M059J (cell line): ENCODE measurements at places on chromosomes 16 and 17.

- no peak for DNase-seq
Observed at GRCh38 chr17:8470447-8471047, 34.9 kb downstream of the NDEL1 start.

DNA sequence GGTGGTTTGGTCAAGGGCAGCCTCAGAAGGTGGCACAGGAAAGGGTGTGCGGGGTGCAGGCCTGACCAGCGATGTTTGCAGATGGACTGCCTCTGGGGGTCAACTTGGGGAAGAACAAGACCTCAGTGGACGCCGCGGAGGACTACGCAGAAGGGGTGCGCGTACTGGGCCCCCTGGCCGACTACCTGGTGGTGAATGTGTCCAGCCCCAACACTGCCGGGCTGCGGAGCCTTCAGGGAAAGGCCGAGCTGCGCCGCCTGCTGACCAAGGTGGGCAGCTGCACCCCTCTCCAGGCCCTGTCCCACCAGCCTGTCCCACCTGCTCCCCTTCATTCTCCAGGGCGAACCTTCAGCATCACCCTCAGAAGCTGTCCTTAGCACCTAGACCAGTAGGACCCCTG is 12.5 kb downstream of the DHODH start:
- DNase-seq: no peak

GRCh38 chr17:50906443-50906842 is 40.3 kb upstream of the TOB1 start:
- no peak for DNase-seq

- DNase-seq: no peak
Observed at GRCh38 chr16:20873331-20873730, 26.8 kb downstream of the DCUN1D3 start.

DNA sequence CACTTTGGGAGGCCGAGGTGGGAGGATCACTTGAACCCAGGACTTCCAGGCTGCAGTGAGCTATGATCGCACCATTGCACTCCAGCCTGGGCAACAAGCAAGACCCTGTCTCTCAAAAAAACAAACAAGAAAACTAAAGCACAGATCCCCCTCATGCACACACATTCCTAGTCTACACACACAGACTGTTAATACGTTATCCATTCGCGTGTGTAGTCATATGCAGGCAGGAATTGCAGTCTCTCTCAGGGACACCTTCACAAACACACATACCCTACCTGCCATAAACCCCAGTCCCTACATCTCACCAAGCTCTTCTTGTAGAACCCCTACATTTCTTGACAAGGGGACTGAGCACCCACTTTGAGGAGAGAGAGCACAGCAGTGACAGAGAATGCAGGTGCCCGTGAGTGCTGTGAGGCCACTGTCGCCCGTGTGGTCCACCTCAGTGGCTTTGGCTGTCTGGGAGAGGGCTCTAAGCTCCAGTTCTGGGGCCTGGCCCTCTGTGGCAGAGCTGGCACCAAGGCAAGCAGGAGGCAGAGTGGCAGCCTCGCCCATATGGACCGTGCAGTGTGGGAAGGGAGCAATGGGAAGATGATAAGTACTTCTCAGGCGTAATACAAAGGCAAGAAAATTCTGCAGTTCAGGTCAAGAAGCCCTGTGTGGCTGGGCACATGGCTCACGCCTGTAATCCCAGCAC is 59.0 kb upstream of the RPH3AL start:
- no peak for DNase-seq

GRCh38 chr16:69485361-69485760 is 60.9 kb downstream of the CYB5B start:
- DNase-seq: no peak

DNA sequence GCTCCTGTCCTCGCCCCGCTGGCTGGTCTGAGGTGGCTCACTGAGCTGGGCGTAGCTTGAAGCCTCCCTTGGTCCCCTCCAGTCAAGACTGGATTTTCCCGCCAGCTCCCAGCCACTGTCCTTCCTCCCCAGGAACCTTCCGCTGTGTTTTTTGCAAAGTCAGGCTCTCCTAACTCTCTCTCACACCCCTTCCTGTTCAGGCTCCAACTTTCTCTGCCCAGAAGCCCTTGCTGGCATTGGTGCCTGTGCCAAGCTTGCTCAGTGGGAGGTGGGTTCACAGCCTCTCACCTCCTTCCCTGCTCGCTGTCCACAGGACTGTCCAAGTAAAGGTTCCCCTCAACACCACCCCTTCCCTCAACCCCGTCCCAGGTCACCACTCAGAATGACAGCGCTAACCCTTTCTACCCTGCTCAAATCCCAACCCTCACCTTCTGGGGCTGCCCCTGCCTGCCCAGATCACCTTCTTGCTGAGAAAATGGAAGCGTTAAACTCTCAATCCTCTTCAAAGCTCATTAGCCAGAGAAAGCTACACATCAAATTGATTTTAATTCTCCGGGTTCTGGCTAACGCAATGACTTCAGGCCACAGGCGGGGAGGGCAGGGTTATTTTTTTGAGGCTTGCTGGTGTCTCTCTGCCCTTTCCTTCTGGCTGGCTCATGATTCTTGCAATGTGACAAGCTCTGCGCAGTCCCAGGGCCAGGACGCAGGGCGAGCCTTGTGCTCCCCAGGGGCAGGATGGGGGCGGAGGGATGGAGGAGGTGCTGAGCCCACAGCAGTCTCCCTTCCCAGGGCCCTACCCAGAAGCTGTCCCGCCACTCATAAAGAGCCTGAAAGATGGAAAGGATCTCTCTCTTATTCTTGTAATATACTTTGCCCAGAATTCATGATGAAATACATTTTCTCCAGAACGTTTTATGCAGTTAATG is 357.2 kb upstream of the TNRC6C start:
- no peak for DNase-seq

GRCh38 chr17:76458580-76459490 is 5.9 kb upstream of the UBE2O start:
- DNase-seq: peak; percentile 67

- no peak for DNase-seq
Observed at GRCh38 chr16:7555459-7555858, 222.8 kb downstream of the RBFOX1 start.

DNA sequence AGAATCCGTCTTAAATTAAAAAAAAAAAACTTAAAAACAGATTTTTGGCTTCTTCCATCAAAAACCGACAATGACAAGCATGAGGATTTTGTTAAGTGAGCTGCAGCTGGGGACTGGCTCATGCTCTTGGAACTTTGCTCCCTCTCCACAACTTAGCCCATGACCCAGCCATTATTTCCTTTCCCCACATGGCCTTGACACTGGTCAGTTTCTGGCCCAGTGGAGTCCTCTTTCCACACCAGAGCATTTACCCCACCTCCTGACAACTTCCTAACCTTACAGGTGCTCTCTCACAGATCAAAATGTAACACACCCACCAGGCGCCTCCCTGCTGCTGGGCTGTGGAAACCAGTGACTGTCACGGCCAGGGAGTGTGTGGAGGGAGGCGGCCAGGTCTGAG is 62.7 kb upstream of the ZNF267 start:
- DNase-seq: no peak

- no peak for DNase-seq
Observed at GRCh38 chr17:81550830-81551457, 1.2 kb downstream of the FAAP100 start.

DNA sequence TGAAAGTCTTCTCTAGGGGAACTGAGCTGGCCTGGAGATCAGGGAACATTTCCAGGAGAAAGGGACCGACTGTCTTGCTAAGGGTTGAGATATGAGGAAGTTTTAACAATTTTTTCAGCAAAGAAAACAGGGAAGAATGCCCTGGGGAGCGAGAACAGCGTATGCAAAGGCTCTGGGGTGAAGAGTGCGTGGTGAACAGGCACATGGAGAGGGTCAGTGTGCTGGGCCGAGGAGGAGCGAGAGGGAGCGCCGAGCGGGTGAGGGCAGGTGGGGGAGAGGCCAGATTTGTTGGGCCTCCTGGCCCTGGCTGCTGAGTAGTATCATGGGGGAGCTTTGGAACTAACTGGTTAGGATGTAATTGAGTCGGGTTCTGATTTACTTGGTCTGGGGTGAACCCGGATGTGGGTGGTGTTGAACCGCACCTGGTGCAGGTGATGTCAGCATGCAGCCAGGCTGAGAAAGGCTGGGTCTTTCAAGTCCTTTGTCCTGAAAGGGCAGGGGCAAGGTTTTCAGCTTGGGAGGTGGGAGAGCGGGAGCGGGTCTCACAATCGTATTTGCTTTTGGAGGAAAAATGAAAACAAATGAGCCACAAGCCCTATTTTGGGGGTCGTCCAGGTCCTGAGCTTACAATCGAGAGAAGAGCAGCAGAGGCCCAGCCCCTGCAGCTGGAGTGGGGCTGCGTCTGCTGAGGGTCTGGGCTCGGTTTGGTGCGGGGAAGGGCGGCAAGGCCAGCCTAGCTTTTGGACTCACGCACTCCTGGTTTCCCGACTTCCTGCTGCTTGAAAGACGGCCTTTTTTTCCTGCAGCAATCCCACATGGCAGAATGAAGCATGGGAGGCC is 11.1 kb upstream of the WFDC1 start:
- DNase-seq: no peak

DNA sequence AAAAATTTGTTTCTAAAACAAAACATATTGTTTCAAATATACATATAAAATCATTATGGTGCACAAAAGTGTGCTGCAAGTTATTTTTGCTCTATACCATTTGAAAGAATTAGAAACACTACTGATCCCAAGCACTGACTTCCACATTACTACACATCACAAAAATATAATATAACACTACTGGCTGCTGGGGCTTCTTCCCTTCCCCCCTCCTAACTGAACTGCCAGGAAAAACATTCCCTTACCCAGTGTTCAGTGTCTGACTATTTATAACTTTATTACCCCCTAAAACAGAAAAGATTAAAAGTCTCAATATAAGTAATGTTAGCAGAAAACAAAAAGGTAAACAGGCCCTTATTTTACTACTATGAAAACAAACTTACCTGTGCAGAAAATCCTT is 36.9 kb downstream of the GPATCH8 start:
- no peak for DNase-seq

DNA sequence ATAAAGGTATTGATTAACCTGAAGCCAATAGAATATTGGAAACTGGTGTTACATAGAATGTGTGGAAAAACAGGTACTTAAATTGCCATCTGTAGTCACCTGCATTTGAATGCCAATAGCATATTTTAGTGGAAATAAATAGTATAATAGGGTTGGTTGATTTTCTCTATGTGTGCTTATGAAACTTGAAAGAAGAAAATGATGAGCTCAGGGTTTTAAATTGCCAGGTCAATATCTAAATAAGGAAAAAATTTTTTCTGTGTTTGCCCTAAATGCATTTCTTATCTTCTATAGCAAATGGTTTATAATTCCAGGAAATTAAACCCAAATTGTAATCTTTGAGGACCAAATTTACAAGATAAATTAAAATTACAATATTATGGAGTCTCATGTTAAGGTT is 626.6 kb downstream of the CDH8 start:
- no peak for DNase-seq

GRCh38 chr16:60225541-60225940 is 1491.4 kb upstream of the GOT2 start:
- no peak for DNase-seq

GRCh38 chr16:72937360-72937759 is 110.6 kb downstream of the ZFHX3 start:
- no peak for DNase-seq

DNA sequence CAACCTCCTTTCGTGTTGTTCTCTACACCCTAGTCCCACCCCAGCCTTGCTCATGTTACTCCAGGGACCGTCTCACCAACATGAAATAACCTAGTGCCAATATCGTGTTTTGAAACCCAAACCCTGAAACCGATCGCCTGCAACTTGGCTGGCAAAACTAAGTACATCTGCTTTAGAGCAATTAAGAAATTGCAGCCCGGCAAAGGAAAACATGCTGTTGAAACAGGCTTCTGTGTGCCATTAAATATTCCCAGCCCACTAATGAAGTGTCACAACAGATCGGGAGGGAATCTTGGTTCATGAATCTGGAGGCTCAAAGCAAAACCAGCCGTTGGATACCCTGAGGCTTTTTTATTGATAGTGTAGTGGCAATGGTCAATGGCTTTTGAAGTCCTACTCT is 48.3 kb upstream of the GPR139 start:
- DNase-seq: no peak

- DNase-seq: no peak
Observed at GRCh38 chr16:5932906-5933305, 835.3 kb upstream of the EEF2KMT start.

- no peak for DNase-seq
Observed at GRCh38 chr16:67677712-67678111, 11.1 kb downstream of the C16orf86 start.

- no peak for DNase-seq
Observed at GRCh38 chr16:8310323-8310722, 280.0 kb downstream of the TMEM114 start.

DNA sequence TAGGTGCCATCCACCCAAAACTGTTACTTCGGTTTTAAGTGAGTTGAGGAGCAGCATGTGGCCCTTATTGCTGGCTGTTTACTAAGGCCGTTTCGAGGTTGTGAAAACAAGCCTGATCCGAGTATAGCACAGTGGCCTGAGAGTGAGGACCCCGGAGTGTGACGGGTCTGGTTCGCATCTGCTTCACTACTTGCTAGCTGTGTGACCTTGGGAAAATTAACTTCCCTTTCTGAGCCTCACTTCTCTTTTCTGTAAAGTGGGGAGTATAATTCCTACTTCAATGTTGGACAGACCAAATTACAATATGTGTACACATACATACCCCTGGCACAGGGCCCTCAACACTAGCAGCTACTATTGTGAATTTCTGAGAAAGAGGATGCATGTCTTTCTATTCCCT is 11.7 kb upstream of the HEATR6 start:
- no peak for DNase-seq

GRCh38 chr16:55542459-55543082 is 23.9 kb upstream of the CAPNS2 start:
- DNase-seq: peak; percentile 87

DNA sequence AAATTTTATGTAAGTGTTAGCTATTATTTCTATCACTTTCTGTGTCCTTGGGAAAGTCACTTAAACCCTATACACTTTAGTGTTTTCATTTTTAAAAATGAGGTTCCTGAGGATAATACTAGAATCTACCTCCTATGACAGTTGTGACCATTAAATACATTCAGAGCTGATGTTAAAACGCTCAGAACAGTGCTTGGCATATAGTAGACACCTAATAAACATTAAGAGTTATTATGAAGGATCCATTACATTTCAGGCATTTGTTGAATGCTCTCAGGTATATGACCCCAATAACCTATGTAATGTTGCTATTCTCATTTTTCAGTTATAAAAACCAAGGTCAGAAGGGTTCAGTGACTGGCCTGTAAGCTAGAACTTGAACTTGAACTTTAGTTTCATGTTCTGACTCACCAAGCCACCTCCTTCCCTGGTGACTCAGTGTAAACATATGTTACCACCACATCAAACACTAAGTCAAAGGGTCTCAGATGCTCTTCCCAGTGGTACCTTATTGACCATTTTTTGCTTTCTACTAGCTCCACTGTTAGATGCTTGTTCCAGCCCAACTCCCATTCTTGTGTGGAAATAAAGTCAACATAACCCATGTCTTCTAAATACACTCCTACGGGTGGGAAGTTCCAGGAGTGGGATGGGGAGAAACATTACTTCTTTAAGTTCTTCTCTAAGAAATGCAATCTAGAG is 47.6 kb downstream of the HSD17B2 start:
- peak; percentile 84 for DNase-seq
